ENCODE measurements at places on chromosomes 6 and 20.

- no peak for DNase-seq
These were observed 66.0 kb upstream of the RALY start for GRCh38 chr20:33927724-33928123.

- no peak for DNase-seq
These were observed 307.9 kb upstream of the POU3F2 start for GRCh38 chr6:98526465-98526864.

GRCh38 chr6:47669684-47670513 lies 28.5 kb upstream of the ADGRF4 start:
- no peak for DNase-seq

DNA sequence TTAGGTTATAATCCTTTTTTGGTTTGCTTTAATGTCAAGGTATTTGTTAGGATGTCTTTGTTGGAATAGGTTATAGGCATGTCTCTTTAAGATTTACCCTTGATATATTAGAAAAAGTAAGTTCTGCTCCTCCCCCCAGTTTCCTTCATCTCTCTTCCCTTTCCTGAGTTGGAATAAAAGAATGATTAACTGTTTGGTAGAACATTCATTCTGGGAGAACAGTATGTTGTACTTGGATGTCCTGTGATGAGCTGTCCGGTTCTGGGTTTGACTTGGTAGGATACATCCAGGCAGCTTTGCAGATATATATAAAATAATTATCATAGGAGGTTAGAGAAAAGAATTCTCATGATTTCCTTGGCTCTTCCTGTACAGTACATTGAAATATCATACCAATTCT lies 199.6 kb upstream of the RREB1 start:
- DNase-seq: no peak

GRCh38 chr6:90291565-90291964 lies 5.1 kb downstream of the BACH2 start:
- DNase-seq: no peak

DNA sequence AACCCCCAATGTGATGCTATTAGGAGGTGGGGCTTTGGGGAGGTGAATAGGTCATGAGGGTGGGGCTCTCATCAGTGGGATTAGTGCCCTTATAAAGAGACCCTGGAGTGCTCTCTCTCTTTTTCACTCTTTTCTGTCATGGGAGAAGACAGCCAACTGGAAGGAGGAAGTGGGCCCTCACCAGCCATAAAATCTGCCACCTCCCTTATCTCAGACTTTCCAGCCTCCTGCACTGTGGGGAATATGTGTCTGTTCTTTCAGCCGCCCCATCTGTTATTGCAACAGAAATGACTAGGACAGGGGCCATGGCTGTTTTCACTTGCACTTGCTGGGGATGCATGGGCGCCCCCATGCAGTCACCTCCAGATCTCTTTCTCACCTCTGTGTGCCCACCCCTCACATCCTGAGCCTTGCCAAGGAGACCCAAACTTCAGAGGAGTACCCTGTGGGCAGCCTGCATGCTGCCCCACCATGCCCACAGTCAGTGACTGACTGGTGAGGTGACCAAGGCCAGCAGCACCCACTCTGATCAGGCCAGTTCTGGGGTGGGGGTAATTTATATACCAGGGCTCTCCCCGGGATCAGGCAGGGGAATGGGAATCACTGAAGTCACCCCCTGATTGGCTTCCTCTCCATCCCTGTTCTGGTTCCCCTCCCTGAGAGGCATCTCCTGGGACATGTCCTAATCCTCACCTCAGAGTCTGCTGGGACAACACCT lies 118.4 kb downstream of the ANKRD60 start:
- DNase-seq: no peak

GRCh38 chr6:166561771-166562359 lies 24.6 kb downstream of the RAMACL start:
- no peak for DNase-seq

GRCh38 chr6:32113386-32114352 lies 4.5 kb upstream of the TNXB start:
- peak; percentile 72 for DNase-seq

- DNase-seq: no peak
These were observed 56.6 kb upstream of the BLCAP start for GRCh38 chr20:37584238-37584807.

DNA sequence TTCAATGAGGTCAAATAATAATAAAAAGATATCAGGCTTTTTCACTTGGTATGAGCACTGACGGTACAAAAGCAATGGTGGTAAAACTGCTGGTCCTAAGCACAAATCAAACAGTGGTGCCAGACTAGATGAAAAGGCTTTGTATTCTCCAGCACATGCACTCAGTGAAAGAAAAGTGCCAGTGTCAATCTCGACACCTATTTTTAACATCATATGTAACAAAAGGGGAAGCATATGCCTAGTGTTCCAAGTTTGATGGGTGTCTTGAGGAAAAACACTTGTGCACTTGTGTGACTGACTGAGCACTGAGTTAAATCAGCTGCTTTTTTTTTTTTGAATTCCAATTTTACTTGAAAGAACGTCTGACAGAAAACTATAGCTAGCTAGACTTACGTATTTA lies 27.3 kb downstream of the MED23 start:
- DNase-seq: peak; percentile 37

DNA sequence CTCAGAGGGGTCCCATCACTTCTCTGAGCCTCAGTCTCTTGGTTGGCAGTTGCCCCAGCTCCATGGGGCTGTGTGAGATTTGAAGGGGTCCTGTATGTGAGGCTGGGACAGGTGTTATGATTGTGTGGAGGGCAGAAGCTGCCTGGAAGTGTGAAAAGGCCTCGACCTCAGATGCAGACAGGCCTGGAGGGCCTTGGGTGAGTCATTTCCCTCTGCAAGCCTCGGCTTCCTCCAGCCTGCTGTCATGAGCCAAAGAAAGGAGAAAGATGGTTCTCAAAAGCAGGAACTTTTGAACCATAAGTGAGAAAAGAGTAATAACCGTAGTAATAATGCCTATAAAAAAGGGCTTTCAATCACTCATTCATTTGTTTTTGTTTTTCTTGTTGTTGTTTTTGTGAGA lies 37.5 kb downstream of the SNAI1 start:
- no peak for DNase-seq

- DNase-seq: no peak
These were observed 712.9 kb upstream of the MAP3K7 start for GRCh38 chr6:91299544-91300491.

DNA sequence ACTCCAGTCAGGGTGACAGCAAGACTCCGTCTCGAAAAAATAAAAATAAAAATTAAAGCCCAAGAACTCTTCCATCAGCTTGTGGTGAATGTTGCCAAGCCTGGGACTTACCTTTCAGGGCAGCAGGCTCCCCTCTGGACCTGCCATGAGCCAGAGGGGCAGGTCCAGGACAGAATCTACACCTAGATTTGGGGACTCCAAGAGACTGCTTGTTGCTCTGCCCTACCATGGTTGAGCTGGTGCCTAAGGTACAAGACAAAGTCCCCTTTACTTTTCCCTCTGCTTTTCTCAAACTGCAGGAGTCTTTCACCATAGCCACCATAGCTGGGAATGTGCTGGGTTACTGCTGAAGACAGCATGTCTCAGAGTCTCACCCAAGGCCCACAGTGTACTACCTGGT lies 9.2 kb downstream of the C6orf15 start:
- DNase-seq: no peak

DNA sequence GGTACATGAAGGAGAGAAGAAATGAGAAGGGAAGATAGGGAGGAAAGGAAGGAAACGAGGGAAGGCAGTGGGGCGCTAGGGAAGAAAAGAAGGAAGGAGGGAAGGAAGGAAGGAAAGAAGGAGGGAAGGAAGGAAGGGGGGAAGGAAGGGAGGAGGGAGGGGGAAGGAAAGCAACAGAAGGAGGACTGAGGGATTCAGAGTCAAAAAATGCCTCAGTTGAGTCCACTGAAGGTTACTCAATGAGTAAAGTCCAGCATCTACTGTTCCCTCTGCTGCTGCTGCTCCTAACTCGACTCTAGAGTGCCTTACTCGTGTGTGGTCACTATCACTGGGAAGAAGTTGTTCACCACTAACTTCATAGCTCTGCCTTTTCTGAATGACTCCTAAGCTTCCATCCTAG lies 33.8 kb downstream of the PHACTR1 start:
- no peak for DNase-seq

GRCh38 chr20:23086056-23086566 lies at the start of gene CD93:
TSS of gene CD93 (minus strand) at chr20:23086324. CDS start at chr20:23086192, 132 bp downstream.
- DNase-seq: no peak

- no peak for DNase-seq
These were observed 170.3 kb upstream of the AHI1 start for GRCh38 chr6:135667691-135668455.

DNA sequence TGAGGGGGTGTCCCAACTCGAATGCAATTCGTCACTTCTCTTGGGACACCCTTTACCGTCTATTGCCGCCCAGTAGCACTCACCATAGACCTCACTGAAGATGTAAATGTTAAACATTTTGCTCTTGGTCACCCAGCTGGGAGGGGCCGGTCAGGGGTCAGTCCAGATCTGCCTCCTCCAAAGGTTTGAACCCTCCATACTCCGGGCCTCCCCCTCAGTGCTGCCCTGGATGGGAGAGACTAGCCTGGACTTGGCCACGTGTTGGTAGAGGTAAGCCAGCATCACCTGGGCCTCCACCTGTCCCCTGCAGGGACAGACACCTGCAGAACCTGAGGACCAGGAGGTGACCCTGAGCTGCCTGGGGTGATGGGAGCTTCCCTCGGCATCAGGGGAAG lies 5.0 kb upstream of the MYT1 start:
- DNase-seq: no peak

DNA sequence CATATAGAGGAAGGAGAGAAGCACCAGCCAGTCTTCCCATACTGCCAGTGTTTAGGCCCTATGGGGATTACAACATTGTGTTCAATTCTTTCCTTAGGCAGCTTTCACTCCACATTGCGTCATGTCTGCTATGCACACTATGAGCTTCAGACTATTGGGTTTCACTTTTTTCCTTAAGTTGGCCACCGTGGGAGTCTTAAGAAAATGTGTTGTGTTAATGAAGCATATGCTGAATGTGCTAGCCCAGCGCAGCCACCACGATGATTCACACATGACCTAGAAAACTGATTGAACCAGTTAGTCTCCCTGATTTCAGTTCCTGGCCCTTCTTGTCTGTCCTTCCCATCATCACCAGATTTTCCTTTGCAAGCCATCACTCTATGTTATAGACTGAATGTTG lies 21.5 kb downstream of the TUBB2B start:
- no peak for DNase-seq

- no peak for DNase-seq
These were observed 28.5 kb upstream of the DST start for GRCh38 chr6:56671160-56671559.

- peak; percentile 82 for DNase-seq
These were observed 44.6 kb downstream of the SYNJ2 start for GRCh38 chr6:158026054-158026900.

GRCh38 chr20:43571310-43571709 lies 12.5 kb downstream of the SGK2 start:
- DNase-seq: no peak

DNA sequence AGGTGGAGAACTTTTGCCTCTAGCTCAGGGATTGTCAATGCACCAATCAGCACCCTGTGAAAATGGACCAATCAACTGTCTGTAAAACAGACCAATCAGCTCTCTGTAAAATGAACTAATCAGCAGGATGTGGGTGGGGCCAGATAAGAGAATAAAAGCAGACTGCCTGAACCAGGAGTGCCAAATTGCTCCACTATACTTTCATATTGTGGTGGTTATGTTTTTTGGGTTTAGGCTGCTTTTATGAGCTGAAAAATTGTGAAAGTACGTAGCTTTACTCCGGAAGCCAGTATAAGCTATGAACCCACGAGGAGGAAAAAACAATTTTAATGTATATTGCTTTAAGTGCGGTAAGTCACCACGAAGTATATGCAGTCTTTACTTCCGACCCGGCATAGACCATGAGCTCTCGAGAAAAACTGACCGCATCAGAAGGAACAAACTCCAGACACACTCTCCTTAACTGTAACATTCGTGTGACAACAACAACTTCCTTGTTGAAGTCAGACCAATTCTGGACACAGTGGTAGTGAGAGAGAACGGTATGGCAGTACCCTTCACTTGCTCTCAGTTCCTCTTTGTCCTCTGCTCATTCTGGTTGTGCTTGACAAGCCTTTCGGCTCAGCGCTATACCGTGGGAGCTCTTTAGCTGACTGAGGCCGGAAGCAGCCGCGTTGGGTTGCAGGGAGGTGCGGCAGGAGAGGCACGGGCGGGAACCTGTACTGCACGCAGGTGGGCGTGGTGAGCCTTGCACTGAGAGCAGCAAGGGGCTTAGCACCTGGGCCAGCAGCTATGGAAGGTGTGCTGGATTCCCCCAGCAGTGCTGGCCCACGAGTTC lies 81.9 kb upstream of the E2F3 start:
- DNase-seq: peak; percentile 47

GRCh38 chr6:42505385-42505718 lies 53.6 kb upstream of the TRERF1 start:
- DNase-seq: no peak

GRCh38 chr20:1671891-1672669 lies 14.5 kb upstream of the SIRPG start:
- DNase-seq: peak; percentile 87

DNA sequence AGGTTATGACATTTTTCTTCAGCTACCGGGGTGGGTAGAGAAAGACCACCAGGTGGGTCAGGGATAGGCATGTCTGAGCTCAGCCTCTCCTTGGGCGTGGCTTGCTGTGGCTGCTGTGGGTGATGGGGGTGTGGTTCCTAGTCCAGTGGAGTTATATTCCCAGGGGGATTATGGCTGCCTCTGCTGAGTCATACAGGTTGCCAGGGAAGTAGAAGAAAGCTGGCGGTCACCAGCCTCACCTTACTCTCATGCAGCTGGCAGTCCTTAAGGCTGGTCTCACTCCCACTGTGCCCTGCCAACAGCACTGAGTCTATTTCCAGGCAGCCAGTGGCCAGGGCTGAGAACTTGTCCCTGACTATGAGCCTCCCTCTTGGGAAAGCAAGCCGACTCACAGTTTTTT lies 130.0 kb downstream of the SCP2D1 start:
- peak; percentile 18 for DNase-seq

DNA sequence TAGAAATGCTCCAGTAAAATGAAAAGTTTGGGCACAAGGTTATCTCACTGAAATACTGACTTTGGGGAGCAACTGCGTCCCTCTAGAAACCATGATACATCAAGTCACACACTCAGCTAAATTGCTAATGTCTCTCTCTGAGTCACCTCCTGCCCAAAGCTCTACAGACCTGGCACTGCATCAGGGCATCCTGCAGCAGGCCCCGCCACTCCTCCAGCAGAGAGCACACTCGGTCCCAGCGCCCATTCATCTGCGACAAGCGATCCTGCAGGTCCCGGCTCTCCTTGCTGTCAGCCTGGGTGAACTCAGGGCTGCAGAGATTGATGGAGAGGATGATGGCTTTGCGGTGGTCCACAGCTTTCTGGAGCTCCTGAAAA lies 329.0 kb downstream of the ESR1 start:
- DNase-seq: no peak

DNA sequence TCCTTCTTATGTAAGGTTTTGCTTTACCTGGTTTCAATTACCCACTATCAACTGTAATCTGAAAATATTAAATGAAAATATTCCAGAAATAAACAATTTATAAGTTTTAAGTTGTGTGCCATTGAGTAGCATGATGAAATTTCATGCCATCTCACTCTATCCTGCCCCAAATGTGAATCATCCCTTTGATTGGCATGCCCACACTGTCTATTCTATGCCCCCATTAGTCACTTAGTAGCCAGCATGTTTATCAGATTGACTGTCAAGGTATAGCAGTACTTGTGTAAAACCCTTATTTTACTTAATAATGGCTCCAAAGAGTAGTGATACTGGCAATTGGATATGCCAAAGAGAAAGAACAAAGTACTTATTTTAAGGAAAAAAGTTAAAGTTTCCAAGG lies 403.8 kb downstream of the ADGRB3 start:
- DNase-seq: no peak

Data from globus pallidus (tissue), 1 donor.